ENCODE measurements at places on chromosomes 4 and X.

DNA sequence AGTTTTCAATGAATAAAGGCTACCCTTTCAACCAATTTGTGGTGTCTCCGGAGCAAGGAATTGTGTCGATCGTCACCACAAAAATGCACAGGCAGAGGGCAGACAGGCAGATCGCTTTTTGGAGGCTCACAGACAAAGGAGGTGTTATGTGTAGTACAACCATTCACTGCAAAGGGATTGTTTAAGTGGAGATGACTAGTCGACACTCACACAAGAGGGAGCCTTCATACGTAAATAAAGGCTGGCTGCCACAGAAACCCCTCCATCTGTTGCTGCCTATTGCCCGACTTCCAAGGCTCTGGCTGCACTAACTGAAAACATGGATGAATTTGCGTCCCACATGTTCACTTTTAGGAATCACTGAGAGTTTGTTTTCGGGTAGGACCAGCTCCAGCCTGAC, 281.1 kb downstream of the NKX6-1 start:
- no peak overlapping the region for H3K27ac ChIP-seq
- no peaks in the 10 kb centered on the region for H3K4me1 ChIP-seq
- no peaks in the 10 kb centered on the region for H3K36me3 ChIP-seq

DNA sequence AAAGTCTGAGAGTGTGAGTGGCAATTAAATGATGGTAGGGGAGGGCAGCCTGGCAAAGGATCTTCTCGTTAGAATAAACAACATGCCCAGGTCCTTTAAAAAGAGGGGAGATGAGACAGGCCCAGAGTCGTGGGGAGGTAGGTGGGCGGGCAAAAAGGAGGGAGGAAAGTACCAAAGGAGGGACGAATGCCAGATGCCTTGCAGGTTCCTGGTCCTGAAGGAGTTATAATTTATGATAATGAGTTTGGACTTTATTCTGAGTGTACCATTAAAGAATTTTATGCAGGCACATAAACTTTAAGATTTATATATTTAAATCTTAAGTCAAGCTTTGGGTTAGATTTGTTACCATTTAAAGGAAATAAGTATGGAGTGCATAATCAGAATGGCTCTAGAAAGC, 62.3 kb upstream of the SMARCA5 start:
- no peak overlapping the region for H3K4me3 ChIP-seq
- no peaks in the 10 kb centered on the region for H3K27me3 ChIP-seq
- no peaks in the 10 kb centered on the region for H3K4me1 ChIP-seq
- no peak overlapping the region for H3K27ac ChIP-seq
- no peak for DNase-seq
- no peaks in the 10 kb centered on the region for H3K36me3 ChIP-seq

- DNase-seq, result no peak
- no peaks in the 10 kb centered on the region for H3K27me3 ChIP-seq
- no peaks in the 10 kb centered on the region for H3K36me3 ChIP-seq
- H3K4me3 ChIP-seq, result no peak overlapping the region
These were observed 438.1 kb downstream of the INPP4B start for GRCh38 chr4:142408003-142408441.

DNA sequence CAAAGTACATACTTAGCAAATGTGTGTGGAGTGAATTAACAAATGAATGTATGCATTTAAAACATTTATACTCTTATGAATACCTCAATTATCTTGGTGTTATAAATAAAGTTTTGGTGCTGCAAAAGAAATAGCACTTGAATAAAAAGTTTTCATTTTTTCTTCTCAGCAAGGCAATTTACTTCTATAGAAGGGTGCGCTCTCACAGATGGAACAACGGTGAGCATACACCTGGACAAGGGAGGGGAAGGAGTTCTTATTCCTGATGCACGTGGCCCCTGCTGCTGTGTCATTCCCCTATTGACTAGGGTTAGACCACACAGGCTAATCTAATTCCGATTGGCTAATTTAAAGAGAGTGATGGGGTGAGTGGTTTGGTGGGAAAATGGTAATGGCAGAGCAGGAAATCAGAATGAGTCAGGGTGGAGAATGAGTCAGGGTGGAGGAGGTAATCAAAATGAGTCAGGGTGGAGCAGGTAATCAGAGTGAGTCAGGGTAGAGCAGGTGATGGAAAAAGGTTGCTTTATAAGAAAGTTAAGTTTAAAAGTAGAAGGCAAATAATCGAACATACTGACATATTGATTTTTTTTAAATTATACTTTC, 28.2 kb upstream of the PGK1 start:
- DNase-seq, result no peak
- H3K27me3 ChIP-seq, result no peaks in the 10 kb centered on the region
- no peaks in the 10 kb centered on the region for H3K36me3 ChIP-seq
- H3K4me1 ChIP-seq, result no peaks in the 10 kb centered on the region
- H3K27ac ChIP-seq, result no peak overlapping the region

DNA sequence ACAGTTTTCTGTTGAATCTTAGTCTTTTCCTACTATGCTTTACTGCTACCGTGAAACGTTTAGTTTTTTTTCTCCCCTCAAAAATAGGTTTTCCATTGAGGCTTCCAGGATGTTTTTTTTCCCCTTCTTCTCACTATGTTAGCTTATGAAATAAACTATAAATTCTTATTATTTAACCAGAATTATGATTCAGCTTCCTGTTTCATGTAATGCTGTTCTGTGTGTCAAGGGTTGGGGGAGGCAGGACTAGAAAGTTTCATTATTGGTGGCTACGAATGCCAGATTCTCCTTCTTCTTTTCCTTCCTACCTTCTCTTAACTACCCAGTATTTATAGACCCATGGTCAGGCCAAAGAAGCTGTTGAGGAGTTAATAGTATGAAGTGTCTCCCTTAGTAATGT, 11.8 kb downstream of the CLCN5 start:
- no peaks in the 10 kb centered on the region for H3K27me3 ChIP-seq
- H3K36me3 ChIP-seq, result no peaks in the 10 kb centered on the region
- no peak for DNase-seq
- no peak overlapping the region for H3K27ac ChIP-seq

DNA sequence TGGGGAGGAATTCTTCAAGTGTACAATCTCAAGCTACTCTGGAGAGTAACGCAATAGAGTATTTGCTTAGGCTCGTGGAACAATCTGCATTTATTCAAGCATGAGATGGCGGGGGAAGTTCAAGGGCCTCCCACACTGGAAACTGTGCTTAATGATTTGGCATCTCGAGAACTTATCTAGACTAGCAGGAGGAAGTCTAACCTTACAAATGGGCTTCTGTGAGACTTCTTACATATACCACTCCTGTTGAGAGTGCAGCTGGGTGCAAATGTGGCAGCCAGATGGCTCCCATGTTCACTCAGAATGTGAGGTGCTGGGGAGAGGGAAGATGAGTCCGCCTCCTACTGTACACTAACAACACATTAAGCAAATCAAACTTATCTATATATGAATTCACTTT, 29.3 kb upstream of the PTPN13 start:
- DNase-seq, result no peak
- no peaks in the 10 kb centered on the region for H3K27me3 ChIP-seq
- H3K4me1 ChIP-seq, result no peaks in the 10 kb centered on the region
- H3K4me3 ChIP-seq, result no peak overlapping the region
- no peaks in the 10 kb centered on the region for H3K36me3 ChIP-seq

GRCh38 chrX:633985-634958, 3.7 kb downstream of the SHOX start:
- H3K36me3 ChIP-seq, result no peaks in the 10 kb centered on the region
- H3K4me3 ChIP-seq, result no peak overlapping the region
- no peak overlapping the region for H3K27ac ChIP-seq
- no peak for DNase-seq
- H3K4me1 ChIP-seq, result no peaks in the 10 kb centered on the region

- no peaks in the 10 kb centered on the region for H3K27me3 ChIP-seq
- no peaks in the 10 kb centered on the region for H3K36me3 ChIP-seq
- no peak overlapping the region for H3K4me3 ChIP-seq
- DNase-seq, result no peak
- no peaks in the 10 kb centered on the region for H3K4me1 ChIP-seq
- no peak overlapping the region for H3K27ac ChIP-seq
These were observed 161.5 kb downstream of the CPE start for GRCh38 chr4:165540206-165540830.

DNA sequence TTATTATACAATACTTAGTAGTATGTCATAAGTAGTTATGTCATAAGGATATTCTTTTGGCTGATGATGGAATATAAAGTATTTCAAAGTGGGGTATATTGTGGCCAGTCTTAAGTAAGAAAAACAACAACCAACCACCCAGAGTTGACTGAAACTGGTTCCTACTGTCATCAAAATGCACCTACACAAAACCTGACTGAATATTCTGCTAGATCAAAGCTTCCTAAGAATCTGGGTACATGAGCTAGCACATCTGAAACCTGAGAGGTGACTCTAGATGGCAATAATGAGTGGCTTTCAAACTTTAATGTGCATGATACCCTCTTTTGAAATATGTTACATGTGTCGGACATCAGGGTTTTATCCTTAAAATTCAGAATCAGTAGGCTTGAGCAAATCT, 60.4 kb downstream of the REELD1 start:
- no peak for DNase-seq
- H3K27me3 ChIP-seq, result no peaks in the 10 kb centered on the region
- no peaks in the 10 kb centered on the region for H3K36me3 ChIP-seq
- no peak overlapping the region for H3K27ac ChIP-seq

DNA sequence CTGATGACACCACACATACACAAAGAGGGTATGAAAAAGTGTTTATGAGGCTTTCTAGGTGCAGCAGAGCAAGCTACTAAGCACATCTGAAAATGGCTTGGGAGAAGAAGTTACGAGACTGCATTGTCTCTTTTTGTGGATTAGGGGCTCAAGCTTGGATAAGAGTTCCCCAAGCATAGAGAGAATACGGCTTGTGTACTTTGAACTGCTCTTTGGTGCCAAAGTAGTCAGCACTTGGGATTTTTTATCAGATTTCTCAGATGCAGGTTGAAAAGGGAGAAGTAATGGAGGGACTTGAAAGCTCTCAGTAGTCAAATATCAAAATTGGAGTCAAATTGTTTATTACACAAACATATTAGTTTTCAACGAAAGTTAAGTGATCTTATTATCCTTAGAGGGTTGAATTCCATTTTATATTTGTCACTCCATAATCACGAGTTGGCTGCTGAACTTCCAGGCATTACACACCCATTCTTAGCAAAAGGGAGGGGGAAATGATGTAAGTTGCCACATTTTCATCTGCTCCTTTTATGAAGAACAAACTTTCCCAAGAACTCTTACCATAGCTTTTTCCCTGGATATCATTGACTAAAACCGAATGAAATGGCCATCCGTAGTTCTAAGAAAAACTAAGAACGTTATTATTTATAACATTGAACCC, 1904.9 kb downstream of the PCDH7 start:
- H3K27ac ChIP-seq, result no peak overlapping the region
- no peak for DNase-seq
- no peaks in the 10 kb centered on the region for H3K27me3 ChIP-seq
- no peaks in the 10 kb centered on the region for H3K4me1 ChIP-seq
- H3K4me3 ChIP-seq, result no peak overlapping the region

DNA sequence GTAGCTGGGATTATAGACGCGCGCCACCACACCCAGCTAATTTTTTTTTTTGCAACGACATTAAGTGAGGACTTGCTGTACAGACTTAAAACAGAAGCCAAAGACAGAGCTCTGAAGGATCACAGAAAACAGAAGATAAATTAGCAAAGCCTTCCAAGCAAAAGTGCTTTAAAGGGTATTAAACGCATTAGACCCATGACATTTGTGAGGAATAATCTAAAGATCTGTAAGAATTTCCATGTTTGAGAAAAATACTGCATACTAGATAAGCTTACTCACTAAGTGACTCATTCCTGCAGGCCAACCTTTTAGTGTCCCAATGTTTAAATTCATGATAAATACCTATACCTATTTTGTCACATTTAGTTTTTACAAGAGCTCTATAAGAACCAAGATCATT, 27.4 kb downstream of the SMARCA1 start:
- peaks cover 50% of the 10 kb centered on the region for H3K36me3 ChIP-seq
- no peak overlapping the region for H3K27ac ChIP-seq

- peaks cover 3% of the 10 kb centered on the region for H3K27me3 ChIP-seq
- no peak overlapping the region for H3K27ac ChIP-seq
- no peak overlapping the region for H3K4me3 ChIP-seq
These were observed 125.7 kb upstream of the NKX1-1 start for GRCh38 chr4:1531683-1532548.
